ENCODE measurements at places on chromosomes 1 and 21.

GRCh38 chr1:26218906-26219494 is 15.0 kb upstream of the CEP85 start:
- no peak for DNase-seq

DNA sequence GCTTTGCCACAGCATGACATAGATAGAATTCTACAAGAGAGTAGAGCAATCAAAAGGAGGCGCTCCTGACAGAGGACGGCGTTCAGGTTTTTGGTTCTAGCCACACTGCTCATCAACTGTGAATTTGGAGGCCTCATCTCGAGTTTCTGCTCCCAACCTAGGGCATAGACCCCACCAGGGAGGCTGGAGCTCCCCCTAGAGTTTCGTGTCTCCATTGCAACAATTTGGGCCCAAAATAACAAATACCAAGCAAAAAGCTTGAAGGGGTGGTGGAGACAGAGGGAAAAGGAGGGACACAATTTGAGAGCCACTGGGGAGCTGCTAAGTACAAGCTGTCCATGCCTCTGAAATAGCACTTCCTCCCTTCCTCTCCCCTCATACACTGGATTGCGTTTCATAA is 297.0 kb downstream of the GPATCH2 start:
- DNase-seq, result peak; percentile 20

- DNase-seq, result no peak
Observed at GRCh38 chr1:110872745-110873720, at the start of gene CD53. Gene CD53 (plus strand): TSS chr1:110873148. CDS start chr1:110891409, 18,261 bp downstream.

GRCh38 chr1:50266509-50266908 is 156.7 kb downstream of the DMRTA2 start:
- no peak for DNase-seq

DNA sequence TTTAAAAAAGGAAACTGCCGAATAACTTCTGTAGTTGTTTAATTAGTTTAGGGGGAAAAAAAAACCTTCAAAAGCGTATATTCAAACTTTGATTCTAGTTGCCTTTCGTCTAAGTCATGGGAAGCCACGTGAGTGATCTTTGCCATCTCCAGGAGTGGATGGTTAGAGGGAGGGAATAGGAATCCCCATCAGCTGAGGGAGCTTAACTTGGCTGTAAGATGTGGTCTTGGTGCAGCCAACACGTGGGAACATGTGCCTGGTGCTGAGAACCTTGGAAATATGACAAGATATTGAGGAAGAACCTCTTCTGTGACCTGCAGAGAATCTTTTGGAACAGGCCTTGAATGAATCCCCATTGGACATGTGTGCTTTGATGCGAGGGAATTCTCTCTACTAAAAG is 1.7 kb downstream of the BACE2 start:
- no peak for DNase-seq

- no peak for DNase-seq
Observed at GRCh38 chr1:220301630-220302029, 29.4 kb upstream of the RAB3GAP2 start.

- DNase-seq, result no peak
Observed at GRCh38 chr1:77164434-77164944, 54.7 kb downstream of the PIGK start.

GRCh38 chr1:156801409-156802121 is 15.1 kb downstream of the SH2D2A start:
- DNase-seq, result no peak

DNA sequence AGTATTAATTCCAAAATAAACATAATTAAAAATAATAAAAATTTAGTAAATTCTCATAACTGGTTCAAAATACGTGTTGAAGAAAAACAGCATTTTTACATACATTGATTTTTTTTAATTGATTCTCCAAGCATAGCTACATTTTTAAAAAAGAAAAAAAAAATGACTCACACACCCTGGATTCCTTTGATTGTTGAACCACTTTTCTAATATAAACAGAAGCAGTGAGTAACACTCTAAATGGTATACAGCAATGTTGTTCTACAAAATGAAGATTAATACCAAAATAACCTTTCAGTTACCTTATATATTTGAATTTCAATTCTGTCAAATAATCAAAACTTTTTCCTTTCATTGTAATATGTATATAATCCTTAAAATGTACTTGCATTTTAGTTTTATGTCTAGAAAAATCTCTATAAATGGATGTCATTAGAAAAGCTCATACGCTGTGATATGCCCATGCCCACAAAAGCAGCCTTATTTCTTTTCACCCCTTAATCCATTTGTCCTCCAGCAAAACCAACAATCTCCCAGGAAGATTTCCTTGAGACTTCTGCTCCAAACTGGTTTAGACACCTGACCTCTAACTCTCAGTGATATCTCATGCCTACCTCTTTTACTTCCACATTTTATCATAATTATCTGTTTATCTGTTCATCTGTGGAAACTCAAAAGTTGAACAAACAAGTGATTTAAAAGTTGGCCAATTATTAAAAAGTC is 246.4 kb upstream of the NR5A2 start:
- DNase-seq, result no peak

DNA sequence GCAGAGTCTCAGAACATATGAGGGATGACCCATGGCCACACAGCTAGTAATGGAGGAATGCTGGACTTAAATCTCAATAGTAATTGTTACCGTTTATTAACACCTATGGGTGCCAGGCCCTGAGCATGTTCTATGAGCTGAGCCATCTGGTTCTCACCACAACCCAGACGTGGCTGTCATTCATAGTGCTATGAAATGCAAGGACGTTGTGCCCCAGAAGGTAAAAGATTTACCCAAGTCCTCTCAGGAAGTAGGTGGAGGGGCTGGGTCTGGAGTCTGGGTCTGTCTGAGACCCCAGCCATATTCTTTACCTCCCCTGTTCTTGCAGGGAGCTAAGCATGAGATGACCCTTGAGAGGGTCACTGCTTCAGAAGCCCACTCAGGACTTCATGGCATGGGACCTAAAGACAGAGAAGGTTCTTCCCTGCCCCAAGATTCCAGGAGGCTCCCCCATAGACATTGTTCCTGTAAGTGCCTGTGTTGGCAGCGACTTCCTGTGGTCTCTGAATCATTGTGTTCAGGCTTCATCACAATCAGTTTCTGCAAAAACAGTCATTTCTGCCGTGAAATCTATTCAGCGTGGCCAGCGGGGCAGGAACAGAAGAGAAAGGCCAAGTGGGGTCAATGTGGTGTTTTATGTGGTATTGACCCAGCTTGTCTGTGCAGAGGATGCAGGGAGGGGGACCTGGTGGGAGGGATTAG is 475.4 kb downstream of the PTPRU start:
- DNase-seq, result no peak

GRCh38 chr1:241357366-241358340 is 648 bp upstream of the RGS7 start:
- DNase-seq, result no peak

DNA sequence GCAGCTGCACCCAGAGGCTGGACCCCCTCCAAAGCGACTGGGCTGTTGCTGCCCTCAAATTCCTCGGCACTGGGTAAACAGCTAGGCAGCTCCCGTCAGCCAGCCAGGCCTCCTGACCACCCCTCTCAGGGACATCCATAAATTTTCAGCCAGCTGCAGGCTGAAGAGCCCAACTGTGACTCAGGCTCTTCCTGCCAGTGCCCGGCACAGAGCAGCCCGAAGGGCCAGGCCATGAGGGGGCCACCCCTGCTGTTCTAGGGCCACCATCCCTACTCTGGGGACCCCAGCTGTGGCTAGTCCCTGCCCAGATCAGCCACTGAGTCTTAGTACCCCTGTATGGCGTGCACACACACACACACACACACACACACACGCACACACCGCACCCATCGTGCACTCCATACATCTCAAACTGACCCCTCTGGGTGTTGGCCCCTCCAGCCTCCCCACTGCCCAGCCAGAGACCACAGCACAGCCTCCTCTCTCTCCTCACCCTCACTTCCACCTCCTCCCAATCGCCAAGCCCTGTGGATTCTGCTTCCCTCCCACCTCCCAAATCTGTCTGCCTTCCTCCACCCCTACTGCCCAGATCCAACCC is 6.2 kb upstream of the LAPTM5 start:
- no peak for DNase-seq

DNA sequence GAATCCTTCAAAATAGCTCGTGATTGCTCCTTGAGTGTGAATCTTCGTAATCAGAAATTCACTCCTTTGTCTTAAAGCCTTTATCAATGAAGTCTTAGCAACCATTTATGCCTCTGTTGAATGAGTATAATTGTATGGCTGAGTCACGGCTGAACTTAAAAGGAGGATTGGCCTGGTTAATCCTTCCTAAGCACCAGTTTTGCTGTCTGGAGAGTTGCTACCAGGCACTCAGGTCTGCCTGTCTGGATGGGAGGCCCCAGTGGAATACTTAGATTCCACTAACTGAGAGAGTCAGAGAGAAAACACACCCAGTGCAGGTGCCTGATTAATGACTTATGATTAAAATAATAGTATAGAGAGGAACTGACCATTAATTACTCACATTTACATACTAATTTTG is 7.6 kb upstream of the HHAT start:
- DNase-seq, result no peak

- no peak for DNase-seq
Observed at GRCh38 chr1:235943581-235944114, 76.9 kb upstream of the LYST start.

DNA sequence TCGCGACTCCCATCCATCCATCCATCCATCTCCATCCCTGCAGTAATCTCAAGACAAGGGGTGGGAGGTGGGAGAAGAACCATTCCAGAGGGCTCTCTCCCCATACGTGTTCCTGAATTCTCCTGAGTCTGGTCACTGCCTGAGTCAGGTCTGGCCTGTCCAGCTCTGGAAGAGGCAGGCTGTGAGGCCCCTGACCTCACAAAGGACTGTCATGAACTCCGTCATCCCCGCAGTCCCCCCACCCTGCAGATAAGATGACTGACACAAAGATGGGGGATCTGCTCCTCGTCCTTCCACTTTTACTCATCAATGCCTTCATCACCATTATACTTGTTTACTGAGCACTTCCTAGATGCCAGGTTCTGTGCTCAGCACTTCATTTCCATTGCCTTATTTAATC is 1.6 kb upstream of the MAP7D1 start:
- DNase-seq, result no peak

GRCh38 chr1:7641587-7642417 is 129.3 kb upstream of the VAMP3 start:
- no peak for DNase-seq

GRCh38 chr1:196640976-196641375 is 10.9 kb upstream of the CFH start:
- DNase-seq, result no peak
